Activated CD4-positive, alpha-beta T cell treated with anti-CD3 and anti-CD28 coated beads, Interleukin-2, Interleukin-4, amounts not matched to agents 100 ng/mL and 50 ng/mL, durations not matched to agents 16 hours and 8 hours (primary cell): ENCODE measurements at places on chromosomes 5 and 9.

GRCh38 chr5:173232499-173233346 is 2.3 kb downstream of the NKX2-5 start:
- no peak for DNase-seq

GRCh38 chr5:56152437-56152836 is 80.7 kb downstream of the ANKRD55 start:
- peak; percentile 62 for DNase-seq

- DNase-seq, result no peak
Observed at GRCh38 chr5:93280518-93280917, 300.5 kb downstream of the NR2F1-AS1 start.

- DNase-seq, result no peak
Observed at GRCh38 chr9:38437193-38437823, 13.1 kb upstream of the IGFBPL1 start.

DNA sequence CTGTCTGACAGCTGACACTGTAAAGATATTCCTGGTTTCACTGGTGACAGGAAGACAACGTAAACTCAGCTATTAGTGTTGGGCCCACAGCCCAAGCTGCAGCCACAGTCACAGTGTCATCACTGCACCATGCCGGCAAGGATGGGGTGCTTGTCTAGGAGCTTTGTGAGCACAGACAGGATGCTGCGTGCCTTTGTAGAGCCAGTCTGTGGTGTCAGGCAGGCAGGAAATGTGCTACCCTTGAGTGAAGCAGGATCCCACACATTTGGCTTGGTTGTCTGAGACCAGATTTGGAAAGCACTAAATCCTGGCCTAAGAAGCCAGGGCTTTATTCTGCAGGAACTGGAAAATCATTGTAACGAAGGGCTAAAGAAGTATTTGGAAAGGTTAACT is 121.6 kb upstream of the ADAMTS16 start:
- DNase-seq, result no peak

DNA sequence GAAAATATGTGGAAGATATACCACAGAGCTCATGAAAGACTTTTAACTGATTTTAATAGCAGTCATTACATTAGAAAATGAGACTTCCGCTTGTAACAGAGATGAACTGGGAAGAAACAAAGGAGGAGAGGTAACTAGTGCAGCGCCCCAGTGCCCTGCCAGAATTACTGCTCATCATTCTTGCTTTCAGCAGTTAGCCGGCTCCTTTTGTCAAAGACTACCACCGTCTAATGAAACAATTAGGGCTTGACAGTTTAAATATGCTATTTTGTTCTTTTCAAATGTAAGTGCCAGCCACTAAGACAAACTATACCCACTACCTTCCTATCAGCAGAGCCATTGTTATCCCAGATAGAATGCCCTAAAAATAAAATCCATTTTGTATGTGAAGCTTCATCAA is 328.4 kb downstream of the EFNA5 start:
- DNase-seq, result no peak

DNA sequence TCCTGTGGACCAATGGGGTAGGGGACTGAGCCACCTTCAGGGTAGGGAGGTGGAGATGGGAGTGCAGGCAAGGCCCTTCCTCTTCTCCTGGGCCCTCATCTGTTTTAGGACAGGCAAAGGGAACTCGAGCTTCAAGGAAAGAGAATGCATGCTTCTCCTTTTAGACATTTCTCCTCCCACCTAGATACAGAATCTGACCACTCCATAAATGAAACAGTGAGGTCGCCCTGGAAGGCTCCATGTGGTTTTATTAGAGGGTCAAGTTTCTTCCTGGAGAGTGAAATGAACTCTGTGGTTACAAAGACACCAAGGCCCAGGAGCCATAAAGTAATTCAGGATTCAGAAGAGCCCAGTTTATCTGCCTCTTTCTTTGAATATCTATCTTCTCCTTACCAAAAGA is 14.9 kb downstream of the LHFPL2 start:
- DNase-seq, result no peak

DNA sequence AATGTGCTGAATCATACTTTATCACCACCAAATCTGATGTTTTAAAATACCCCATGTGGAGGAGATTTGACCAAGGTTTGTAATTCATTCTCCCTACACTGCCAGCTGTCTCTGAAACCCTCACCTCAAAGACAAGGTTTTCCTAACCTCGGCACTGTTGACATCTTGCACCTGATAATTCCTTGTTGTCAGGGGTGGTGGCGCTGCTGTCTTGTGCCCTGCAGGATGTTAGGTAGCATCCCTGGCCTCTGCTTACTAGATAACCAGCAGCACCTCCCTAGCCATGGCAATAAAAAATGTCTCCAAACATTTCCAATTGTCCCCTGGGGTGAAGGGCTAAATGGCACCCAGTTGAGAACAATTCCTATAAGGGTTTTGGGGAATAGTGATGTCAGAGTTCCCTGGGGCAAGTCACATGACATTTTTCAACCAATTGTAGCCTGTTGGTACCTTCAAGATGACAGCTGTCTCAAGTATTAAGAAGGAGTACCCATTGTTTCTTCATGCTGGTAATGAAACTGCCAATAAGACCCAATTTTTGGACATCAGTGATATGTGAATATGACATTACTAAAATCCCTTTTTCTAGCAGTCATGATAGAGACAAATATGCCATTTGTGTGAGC is 160.6 kb upstream of the PLCXD3 start:
- DNase-seq, result no peak
